ENCODE measurements at places on chromosomes 5 and 9. TPM values are rescaled to one million over a fixed set of nuclear protein-coding genes. Genes with fewer than 3 reads are reported as not detected.

The F2RL2 gene
- 2.8 TPM for total RNA-seq

The TSSK1B gene
- total RNA-seq, result not detected

The NPR2 gene
- total RNA-seq, result 6.9 TPM

The SPINK13 gene
- total RNA-seq, result not detected

The SH3RF2 gene
- 18.9 TPM for total RNA-seq

The ANKRD18B gene
- total RNA-seq, result 3.7 TPM

- no peak for DNase-seq
Measured at GRCh38 chr9:70506159-70506558, 91.7 kb upstream of the KLF9 start.

GRCh38 chr9:12643686-12644085, 49.5 kb upstream of the TYRP1 start:
- DNase-seq, result no peak

DNA sequence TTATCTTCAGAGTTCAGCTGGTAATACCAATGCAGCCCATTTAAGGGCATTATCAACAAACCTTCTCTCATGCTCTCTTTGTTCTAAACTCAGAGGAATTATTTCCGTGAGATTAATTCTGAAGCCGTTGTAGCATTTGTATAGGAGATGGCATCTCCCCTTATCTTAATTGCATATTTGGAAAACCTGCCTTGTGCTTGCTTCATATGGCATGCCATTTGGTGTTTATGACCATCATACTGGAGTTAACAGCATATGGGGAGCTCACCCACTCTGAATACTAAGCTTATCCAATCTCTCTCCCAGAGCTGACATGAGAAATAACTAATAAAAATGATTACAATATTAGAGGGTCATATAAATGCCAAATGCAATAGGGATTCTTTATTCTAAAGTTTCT, 243.2 kb downstream of the BRINP1 start:
- no peak for DNase-seq

GRCh38 chr5:60382716-60383115, 317.2 kb downstream of the DEPDC1B start:
- DNase-seq, result peak; percentile 35

DNA sequence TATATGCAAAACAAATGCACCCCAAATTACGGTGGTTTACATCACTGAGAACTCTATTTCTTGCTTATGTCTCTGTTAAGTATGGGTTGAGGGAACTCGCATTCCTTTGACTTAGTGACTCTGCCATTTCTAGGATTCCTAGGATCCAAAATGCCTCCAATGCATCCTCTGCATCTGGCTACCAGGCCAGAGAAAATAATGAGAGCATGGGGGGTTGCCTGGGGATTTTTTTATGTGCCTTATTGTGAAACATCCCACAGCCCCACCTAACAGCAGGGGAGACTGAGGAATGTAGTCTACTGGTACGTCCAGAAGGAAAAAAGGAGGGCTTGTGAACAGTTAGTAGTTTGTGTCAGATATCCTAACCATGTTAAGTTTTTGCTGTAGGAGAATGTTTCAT, 466.0 kb upstream of the ARRDC3 start:
- DNase-seq, result no peak

GRCh38 chr5:127649018-127649439, at the start of gene CTXN3:
Gene CTXN3, plus strand, starts transcription at chr5:127649082. Its CDS starts 8,440 bp downstream, at chr5:127657522.
- no peak for DNase-seq

DNA sequence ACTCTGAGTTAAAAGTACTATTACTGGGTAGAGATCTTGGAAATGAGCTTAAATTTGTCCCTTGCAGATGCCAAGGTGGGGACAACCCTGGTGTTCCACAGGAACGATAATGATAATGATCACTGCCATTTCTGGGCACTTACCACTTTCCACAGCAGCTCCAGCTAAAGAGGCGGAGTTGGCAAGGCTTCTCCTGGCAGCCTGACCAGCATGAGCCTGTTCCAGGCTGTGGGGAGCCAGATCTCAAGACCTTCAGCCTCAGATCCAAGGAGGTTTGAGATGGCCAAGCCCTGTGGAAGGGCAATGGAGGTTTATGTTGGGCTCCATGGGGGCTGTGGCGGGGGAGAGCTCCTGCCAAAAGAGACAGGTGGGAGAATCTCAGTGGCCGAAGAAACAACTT, 244.9 kb upstream of the MVB12B start:
- DNase-seq, result no peak

DNA sequence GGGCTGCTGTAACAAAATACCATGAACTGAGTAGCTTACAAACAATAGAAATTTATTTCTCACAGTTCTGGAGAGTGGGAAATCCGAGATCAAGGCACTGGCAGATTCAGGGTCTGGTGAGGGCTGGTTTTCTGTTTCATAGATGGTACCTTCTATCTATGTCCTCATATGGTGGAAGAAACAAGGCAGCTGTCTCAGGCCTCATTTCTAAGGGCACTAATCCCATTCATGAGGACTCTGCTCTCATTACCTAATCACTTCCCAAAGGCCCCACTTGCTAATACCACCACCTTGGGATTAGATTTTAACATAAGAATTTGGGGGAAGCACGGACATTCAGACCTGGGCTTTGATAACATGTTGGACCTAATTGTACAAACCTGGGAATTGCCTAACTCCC, 13.5 kb downstream of the RFESD start:
- no peak for DNase-seq

DNA sequence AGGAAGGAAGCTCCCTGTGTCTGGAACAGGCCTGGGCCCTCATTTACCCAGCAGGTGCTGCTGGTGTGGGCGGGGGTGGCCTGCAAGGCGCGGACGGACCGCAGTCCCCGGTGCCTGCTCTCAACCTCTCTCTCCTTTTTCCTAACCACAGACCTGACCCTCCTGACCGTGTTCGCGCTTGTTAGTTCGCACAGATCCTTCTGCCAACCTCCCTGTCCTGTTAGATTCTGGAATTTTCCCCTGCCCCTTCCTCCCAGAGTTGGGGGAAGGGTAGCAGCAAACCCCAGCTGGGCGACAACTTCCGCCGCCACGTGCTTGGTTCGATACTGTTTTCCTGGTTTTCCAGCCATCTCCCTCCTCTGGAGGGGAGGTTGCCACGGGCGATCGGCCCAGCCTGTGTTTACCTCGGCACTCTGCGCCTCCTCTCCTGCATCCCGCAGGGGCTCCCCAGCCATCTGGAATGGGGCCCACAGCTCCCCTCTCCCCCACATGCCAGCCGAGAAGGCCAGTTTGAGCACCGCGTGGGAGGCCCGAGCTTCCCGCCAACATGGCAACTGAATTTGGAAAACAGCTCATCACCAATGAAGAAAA, 70.8 kb upstream of the UNC5A start:
- DNase-seq, result no peak

- DNase-seq, result no peak
Measured at GRCh38 chr5:98933445-98934072, 4.8 kb upstream of the CHD1 start.

GRCh38 chr9:110935829-110936228, 102.4 kb downstream of the LPAR1 start:
- DNase-seq, result no peak

GRCh38 chr9:110320651-110321445, 16.8 kb downstream of the TXNDC8 start:
- no peak for DNase-seq

GRCh38 chr9:124395826-124396225, 19.4 kb downstream of the PSMB7 start:
- no peak for DNase-seq

GRCh38 chr9:28410411-28410810, 837.1 kb upstream of the C9orf72 start:
- DNase-seq, result no peak

DNA sequence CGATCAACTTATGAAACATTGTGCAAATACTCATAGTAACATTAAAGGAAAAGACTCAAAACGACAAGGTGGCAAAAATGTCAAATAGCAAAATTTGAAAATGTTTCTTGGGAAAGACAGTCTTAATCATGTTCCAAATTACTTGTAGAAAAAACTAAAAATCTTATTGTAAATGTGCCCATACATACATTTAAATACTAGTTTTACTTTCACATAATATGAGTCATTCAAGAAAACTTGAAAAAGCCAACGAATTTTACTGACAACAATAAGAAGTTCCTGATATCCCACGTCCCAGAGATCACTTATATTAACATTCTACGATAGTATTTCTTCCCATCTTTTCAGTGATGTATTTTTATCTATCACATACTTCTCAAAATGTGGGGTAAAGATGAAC, 13.7 kb downstream of the MLLT3 start:
- no peak for DNase-seq

DNA sequence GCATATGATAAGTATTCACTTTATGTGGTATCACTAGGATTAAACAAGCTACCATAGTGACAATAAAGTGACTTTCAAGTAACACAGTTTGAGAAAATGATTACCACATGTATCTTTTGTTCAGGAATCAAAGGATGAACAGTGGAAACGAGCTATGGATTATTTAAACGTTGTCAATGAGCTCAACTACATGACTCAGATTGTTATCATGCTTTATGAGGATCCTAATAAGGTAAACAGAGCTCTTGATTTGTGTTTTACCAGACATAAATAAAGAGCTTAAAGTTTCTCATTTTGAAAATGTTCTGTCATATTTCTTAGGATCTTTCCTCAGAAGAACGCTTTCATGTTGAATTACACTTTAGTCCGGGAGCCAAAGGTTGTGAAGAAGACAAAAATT, 57.4 kb downstream of the PPIP5K2 start:
- no peak for DNase-seq

DNA sequence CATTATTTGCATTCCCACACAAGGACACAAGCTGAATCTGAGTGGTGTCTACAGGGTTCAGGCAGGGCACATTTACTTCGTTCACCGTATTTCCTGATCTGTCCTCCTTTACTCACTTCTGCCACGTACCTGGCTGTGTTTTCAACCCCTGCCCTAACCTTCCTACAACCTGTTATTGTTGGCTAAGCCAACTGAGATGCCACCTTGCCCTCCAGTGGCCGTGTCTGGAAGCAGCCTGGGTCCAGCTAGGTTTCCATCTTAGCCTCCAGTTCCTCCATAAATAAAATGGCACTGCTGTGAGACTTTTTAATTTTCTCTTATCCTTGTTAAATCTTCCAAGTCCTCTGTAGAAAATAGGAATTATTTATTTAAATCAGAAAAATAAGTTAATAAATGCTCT, 64.8 kb downstream of the ATP10B start:
- DNase-seq, result peak; percentile 12

DNA sequence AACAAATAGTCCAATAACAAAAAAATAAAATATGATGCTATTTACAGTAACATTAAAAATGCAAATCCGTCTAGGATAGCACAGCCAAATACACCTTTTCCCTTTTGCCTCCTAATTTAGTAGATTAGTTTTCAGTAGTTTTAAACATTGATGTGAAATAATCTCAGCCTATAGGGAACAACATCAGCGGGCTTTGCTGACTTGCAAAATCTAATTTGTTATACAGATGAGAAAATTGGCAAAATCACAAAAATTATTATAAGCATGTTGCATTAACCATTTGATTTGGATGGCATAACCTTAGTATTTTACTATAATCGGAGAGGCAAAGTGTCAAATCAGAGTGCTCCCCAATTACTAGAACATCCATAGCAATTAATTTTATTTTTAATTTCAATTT, 563.5 kb downstream of the CDH18 start:
- DNase-seq, result no peak

DNA sequence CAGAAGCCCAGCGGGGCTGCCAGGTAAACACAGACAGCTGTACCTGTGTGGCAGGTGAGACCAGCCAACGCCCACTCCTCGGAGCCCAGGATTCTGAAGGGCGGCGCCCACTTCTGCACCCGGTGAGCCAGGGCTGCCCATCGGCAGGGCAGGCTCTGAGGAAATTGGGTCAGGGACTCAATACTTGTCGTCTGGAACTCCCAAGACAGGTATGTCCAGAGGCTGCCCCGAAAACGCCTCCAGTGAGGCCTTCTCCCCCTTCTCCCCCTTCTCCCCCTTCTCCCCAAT, 19.8 kb downstream of the GLT6D1 start:
- no peak for DNase-seq

DNA sequence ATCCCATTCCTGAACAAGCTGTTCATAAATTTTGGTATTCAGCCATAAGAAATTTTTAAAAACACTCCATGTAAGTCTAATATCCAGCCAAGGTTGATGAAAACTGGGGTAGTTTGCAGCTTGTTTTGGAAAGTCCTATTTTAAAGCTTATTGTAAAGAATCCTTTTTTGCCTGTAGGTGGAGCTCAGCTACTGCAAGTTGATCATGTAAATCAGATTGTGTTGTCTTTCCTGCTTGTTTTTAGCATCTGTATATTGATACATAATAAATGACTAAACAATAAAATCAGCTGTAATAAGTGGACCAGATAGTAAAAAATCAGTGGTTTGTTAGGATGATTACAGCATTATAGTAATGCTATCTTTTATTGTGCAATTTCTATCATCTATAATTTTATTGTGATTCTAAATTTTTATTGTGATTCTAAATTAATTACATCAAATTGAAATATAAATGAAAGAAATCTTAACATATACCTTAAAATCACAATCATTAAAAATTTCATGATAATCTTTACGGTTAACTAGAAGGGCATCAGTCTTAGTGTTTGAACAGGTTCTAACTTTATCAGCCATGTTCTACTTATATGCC, 42.4 kb downstream of the CWC27 start:
- DNase-seq, result peak; percentile 34

All from HT1080 (cell line).